COR-L47 (cell line): ENCODE measurements at places on chromosomes 3 and 15.

DNA sequence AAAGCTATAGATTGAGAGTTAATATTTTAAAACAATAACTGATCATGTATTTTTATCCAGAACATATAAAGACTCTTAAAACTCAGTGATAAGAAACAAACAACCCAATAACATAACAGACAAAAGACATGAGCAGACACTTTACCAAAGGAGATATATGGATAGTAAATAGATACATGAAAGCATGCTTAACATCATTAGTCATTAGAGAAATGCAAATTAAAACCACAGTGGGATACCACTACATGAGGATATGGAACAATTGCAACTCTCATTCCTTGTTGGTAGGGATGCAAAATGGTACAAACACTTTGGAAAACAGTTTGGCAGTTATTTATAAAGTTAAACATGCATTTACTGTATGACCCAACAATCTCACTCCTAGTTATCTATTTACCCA, 95.0 kb downstream of the IQCH start:
- no peak for DNase-seq

DNA sequence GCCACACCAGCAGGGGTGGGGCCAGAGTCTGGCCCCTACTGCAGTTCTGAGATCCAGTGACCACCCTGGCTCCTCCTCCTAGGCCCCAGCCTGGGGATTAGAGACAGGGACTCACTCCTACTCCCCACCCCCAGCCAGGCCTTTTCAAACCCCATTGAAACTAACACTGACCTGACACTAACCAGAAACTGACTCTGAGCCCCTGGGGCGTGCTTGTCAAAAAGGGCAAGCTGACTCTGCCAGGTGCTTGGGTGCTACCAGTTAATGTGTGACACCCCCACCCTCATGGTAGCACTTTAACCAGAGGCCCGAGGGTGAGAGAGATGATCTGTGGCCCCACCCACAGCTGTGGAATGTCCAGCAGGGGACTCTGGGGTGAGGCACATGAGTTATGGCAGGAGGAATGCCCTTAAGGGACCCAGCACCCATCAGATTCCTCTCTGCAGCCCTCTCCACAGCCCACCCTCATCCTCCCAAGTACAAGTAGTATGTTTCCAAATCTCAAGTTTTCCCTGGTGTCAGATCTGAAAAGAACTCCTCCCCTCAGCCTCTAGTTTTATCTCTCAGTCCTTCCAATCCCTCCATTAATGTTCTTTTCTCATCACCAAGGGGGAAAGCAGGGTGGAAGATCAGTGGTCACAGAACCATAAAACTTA, 1.4 kb downstream of the PTH1R start:
- DNase-seq = no peak

DNA sequence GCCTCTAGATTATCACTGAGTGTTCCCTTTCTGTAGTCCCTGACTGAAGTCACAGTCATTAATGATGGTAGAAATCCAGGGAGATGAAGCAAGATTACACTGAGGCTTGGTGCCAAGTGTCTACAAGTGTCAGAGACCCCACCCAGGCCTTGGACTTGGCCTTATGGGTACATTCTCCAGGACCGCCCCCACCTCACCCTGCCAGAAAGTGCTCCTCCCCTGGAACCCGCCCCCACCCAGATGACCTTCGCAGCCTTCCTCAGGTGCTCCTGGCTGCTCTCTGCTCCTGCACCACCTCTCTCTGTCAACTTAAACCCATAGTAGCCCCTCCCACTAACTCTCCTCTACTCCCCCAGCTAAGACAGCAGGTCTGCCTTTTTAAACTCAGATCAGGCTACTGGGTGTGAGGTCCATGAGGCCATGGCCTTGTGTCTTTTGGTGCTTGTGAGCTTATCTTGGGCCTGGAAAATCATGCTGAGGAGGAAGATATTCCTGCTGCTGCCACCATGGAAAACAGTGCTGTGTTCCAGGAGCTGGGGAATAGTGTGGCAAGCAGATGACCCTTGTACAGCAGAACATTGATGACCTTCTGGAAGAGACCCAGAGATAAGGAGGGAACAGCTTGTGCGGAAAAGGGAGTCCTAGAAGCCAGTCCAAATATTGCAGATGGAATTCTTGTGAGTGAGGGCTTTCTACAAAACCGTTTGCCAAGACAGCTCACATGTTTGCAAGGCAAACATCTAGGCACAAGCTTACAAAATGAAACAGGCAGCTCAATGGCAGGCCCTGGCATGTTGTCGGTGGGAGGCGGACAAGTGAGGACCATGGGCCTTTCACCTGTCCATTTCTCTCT, 40.3 kb upstream of the NDUFB4 start:
- DNase-seq = no peak

DNA sequence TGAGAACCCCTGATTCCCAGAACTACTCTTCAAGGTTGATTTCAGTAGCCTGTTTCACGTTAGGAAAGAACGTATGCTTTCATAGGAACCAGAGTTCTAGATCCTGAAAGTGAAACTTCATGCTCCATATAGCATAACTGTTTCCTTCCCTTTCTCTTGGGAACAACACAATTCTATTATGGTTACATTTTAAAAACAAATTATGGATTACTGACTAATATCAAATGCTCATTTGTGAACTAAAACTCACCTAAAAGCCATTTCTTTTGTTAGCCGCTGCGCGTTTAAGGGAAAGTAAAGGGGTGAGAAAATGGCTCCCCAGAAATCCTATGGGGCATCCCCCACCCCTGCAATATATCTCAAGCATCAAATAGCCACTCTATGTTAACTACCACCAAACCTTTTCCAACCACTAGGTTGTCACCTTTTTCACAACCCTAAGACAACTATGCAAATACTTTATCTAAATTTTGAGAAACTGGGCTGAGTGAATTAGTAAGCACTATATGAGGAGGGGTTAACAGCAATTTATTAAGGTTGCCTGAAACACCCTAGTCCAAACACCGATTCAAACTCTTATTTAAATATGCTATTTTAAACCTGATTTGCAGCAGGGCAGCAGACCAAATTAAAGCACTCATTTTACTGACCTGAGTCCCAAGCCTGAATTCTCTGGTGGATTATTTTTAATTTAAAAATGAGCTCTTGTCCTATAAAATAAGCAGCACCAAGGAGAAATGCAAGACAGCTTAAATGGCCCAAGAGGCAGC, 2.4 kb downstream of the SIAH2 start:
- no peak for DNase-seq

GRCh38 chr3:141104151-141104821, 53.1 kb downstream of the SPSB4 start:
- DNase-seq = no peak

- DNase-seq = no peak
These were observed 338.5 kb upstream of the KCNH8 start for GRCh38 chr3:18809640-18810305.

DNA sequence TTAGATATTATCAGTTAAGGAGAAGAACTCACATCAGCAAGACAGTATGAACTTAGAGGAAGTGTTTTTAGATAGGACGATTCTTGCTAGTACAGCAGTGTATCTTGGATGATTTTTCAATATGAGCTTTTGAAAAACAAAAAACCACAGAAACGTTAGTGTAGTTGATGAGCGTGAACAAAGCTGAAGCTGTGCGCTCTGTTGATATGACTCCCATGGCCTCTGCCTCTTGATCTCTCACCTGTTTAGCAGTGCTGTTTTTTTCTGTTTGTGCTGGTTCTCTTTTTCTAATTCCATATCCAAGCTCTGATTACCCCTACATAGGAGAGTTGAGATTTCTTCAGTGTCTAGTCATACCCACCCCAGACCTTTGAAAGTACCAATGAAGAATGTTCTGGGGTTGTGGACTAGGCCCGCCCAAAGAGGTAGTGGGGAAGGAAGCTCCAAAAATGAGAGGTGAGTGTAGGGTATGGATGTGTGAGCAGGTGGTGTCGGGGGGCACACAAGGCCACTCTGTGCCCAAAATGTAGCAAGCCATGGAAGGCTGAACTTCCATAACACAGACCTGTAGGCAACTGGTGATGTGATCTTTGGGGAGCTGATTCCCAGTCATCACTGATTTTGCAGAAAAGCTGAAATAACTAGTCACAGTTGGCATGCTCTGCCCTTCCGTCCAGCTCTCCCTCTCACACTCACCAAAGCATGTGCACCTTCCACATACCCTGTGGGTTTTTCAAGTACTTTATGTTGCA, 20.0 kb upstream of the CMTM7 start:
- DNase-seq = no peak
